NCI-H146 (cell line): ENCODE measurements at places on chromosomes 6 and 20.

DNA sequence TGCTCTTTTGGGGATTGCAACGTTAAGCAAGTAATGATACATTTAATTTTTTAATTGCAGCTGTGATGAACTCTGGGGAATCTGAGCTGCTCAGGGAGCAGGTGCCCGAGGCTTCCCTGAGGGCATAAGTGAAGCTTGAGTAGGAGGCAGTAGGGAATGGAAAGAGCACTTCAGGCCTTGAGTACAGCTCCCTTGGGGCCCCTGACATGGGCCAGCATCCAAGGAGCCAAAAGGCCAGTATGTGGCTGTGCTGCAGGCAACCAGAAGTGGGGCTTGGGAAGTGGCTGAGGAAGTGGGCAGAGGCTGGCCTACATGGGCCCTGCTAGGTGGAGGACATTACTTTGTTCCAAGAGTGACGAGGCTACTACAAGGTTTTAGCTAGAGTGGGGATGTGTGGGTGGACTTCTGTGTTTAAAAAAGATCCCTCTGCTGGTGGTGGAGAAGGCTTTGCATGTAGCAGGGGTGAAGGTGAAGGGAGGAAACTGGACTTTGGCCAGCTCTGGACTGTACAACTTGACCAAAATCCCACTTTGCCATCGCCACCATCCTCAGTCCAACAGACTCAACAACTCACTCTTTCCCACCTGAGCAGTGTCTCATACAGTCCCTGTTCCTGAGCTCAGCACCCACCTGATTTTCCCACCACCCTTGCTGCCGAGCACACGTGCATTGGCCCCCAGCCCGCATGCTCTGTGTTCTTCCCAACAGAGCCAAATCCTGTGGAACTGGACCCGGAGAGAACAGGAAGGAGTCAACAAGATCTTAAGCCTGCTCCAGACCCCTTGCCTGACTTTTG is 10.9 kb upstream of the ZNF831 start:
- no peak for DNase-seq

GRCh38 chr6:79554305-79554704 is 17.1 kb upstream of the LCA5 start:
- no peak for DNase-seq

- no peak for DNase-seq
Observed at GRCh38 chr6:88456221-88456859, 290.2 kb upstream of the CNR1 start.

- no peak for DNase-seq
Observed at GRCh38 chr20:25484224-25484846, 76.9 kb downstream of the GINS1 start.

GRCh38 chr20:20568604-20569205 is 143.7 kb downstream of the RALGAPA2 start:
- peak; percentile 69 for DNase-seq

DNA sequence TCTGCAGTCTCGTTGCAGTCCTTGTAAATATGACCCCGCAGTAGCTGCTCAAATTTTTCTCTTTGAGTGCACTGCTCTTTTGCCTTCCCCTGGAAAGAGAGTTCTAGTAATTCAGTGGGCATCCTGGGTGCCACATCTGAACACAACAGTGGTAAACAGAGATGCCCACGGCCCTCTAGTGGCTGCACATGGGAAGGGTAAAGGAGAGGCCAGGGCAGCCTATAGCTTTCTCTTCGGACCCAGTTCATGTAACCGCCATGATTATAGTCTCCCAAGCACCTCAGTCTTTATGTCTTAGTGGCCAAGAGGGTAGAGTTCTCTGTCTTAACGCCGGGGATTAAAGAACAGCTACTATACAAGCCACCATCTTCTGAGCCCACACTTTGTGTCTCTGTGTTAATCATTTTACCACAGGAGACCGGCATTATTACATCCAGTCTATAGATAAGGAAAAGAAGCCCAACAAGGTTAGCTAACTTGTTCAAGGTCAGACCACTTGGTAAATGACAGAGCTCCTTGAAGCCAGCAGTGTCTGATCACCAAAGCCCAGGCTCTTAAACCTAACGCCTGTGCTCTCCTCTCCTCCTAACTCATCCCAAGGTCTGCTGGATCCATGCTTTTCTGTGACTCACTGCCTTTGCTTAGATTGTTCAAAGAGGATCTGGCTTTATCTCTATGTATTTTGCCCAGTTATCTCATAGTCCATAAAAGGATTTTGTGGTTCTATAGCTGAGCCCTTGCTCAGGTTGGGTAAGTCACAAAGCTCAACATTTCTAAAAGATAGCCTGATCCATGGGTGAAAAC is 81.8 kb downstream of the ISM1 start:
- DNase-seq = peak; percentile 8

DNA sequence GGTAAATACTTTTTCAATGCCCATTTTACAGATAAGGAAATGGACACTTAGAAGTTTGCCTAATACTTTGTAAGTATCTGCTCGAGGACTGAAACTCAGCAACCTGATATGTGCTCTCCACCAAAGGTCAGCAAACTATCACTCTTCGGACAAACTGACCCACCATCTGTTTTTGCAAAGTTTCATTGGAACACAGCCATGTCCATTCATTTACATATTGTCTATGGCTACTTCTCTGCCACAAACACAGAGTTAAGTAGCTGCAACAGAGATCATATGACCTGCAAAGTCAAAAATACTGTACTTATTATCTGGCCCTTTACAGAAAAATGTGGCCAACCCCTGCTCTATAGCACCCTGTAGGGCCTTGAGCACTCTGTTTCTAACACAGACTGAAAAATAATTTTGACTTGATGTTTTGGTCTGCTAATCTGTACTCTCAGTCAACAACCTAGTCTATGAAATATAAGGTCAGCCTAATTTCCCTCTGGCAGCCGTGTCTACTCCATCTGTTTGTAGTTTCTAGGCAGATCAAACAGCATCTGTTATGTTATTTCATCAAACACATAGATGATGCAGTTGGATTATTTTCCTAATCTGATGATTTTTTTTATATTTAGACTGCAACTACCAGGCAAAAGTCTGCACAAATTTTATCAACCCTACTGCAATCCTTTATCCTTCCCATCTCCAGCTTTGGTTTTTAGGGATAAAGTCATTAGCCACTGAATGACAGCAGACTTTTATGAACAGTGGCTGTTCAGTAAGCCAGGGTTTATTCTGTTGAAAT is 41.4 kb upstream of the BEND6 start:
- DNase-seq = no peak

- no peak for DNase-seq
Observed at GRCh38 chr6:85612690-85613474, 19.2 kb upstream of the SNX14 start.

- DNase-seq = no peak
Observed at GRCh38 chr20:8215361-8215781, 83.3 kb downstream of the PLCB1 start.

- peak; percentile 97 for DNase-seq
Observed at GRCh38 chr6:42978839-42979522, at the start of gene PEX6. Gene PEX6 (minus strand): TSS chr6:42979181. CDS start chr6:42979150, 31 bp downstream.

DNA sequence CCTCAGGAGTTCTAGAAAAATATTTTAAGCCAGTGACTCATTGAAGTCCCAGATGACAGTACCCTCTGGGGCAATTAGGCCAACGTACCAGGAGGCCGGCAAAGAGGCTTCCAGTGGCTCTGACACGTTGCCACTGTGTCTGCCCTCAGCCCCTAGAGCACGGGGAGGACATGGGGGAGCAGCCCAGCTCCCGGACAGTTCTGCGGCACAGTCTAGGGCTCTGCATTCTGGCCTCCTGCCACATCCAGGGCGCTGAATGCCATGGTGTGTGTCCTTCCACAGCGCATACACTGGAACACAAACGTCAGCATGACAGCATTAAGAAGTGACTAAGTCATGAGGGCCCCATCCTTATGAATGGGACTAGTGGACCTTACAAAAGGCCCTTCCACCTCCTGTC is 156.2 kb downstream of the RNASET2 start:
- no peak for DNase-seq

DNA sequence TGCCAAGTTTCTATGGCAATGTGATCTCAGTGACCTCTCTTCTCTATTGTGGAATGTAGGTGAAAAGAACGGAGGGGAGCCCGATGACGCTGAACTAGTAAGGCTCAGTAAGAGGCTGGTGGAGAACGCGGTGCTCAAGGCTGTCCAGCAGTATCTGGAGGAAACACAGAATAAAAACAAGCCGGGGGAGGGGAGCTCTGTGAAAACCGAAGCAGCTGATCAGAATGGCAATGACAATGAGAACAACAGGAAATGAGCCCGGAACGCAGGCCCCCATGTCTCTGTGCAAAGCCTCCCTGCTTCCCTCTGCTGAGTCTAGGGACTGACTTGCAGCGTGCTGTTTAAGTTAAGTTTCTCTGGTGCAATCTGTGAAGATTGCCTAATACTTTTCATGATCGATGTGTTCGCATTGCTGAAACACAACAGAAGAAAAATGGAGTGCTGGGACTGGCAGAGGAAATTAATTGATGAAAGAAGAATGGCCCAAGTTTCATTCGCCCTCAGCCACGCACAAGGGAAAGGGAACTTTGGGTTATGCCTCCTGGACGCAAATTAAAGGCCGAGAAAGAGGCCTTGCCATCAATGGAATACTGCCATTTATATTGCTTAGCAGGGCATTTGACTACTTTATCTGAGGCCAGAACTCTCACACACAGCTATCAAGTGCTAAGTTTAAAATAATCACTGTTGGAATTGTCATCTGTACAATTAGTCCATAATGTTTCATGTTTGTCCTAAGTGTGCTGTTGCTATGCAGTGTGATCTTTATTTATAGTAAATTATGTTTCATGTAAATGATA is 146.4 kb downstream of the AKAP7 start:
- DNase-seq = peak; percentile 83

GRCh38 chr6:145865175-145865574 is 50.6 kb upstream of the FBXO30 start:
- no peak for DNase-seq

GRCh38 chr6:136726837-136727557 is 65.3 kb downstream of the MAP3K5 start:
- DNase-seq = peak; percentile 56

DNA sequence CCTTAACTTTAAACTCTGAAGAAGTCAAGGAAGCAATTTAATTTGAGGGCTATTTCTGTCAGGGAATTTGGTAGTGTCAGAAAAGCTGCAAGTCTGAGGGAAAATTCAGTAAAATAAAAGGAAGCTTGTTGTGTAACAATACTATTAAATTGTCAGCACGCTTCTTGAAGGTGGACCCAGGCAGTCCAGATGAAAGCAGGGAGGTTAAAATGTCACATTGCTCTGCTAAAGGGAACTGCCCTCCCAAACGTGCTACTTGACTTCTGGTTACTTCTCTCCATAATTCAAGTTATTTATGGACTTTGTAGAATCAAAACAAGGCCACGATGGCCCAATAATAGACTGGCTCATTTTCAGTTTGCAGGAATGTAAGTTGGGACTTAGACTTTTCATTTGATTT is 28.2 kb upstream of the ARMC2 start:
- DNase-seq = no peak

DNA sequence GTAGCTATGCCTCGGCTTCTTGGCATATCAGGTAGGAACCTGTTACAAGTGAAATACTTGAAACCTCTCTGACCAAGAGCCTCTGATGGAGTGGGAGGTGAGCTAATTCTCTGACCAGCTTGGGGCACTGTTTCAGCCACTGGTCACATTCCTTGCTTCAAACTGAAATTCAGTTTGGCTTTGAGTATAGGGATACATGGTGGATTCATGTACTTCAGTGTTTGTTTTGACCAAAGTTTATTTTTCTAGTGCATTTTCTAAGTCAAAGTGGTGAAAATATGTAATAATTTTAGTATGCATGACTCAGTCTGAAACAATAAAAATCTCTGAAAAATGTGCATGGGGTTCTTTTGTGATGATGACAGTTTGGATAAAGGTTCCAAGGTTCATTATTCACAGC is 18.6 kb downstream of the TTPAL start:
- DNase-seq = no peak

DNA sequence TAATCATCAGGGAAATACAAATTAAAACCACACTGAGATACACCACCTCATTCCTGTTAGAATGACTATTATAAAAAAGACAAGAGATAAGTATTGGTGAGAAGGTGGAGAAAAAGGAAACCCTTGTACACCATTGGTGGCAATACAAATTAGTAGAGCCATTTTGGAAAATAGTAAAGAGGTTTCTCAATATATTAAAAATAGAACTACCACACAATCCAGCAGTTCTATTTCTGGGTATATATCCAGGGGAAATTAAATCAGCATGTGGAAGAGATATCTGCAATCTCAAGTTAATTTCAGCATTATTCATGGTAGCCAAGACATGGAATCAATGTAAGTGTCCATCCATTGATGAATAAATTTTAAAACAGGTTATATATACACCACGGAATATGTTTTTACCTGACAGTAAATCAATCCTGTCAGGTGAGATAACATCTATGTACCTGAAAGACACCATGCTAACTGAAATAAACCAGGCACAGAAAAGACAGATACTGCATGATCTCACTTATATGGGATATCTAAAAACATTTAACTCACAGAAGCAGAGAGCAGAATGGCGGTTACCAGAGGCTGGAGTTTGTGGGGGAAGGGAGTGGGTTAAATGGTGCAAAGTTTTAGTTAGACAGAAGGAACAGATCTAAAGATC is 64.1 kb downstream of the SHPRH start:
- DNase-seq = no peak

GRCh38 chr20:63314566-63315239 is 21.7 kb downstream of the COL20A1 start:
- DNase-seq = no peak

- no peak for DNase-seq
Observed at GRCh38 chr6:4004249-4004648, 74.7 kb downstream of the FAM217A start.

DNA sequence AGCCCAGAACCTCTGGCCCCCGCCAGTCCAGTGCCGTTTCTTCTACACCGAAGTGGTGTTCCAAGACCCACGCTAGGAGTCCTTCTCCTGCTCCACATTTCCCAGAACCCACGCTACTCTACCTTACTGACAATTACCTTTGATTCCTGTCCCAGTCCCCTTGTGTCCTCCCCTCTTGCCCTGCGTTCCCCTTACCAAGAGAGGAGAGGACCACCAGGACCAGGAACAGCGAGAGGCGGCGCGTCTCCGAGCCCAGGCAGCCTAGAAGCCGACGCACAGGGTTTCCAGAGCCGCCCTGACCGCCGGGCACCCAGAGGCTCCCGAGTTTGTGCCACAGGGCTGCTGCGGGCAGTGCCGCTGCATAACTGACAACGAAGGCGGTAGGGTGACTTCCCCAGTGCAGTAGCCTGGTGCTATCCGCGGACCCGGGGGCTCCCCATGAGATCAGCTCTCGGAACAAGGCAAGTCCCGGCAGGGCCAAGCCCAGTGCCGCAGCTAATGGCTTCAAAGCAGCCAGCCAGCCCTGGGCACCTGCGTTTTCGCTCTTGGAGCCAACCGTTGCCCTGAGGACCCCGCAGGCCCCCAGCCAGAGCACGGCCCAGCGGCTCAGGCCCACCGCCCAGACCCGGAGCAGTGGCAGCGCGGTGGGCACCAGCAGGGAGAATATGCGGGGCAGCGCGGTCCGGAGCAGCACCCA is 512 bp downstream of the TAP1 start:
- DNase-seq = no peak

- no peak for DNase-seq
Observed at GRCh38 chr6:76772951-76773350, 690.3 kb downstream of the HTR1B start.

- no peak for DNase-seq
Observed at GRCh38 chr20:3378138-3378537, 29.3 kb downstream of the DNAAF9 start.
